NCI-H1417 (cell line): ENCODE measurements at places on chromosomes 1 and 21.

- DNase-seq, result no peak
Measured at GRCh38 chr1:27868932-27869718, 3.2 kb upstream of the THEMIS2 start.

DNA sequence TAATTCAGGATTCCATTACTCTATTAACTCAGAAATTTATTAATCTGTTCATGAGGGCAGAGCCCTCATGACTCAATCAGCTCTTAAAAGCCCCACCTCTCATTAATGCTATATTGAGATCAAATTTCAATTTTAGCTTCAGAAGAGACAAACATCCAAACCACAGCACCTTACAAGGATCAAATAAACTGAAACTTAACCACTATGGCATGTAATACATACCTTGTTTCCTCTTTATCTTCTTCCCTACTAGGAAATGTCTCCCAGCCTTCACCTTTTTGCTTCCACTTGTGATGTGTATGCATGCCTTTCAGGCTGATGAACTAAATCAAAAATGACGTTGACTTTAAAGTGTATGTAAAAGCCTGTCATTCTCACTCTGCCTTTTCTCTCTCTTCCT is 2121.3 kb downstream of the NCAM2 start:
- no peak for DNase-seq

DNA sequence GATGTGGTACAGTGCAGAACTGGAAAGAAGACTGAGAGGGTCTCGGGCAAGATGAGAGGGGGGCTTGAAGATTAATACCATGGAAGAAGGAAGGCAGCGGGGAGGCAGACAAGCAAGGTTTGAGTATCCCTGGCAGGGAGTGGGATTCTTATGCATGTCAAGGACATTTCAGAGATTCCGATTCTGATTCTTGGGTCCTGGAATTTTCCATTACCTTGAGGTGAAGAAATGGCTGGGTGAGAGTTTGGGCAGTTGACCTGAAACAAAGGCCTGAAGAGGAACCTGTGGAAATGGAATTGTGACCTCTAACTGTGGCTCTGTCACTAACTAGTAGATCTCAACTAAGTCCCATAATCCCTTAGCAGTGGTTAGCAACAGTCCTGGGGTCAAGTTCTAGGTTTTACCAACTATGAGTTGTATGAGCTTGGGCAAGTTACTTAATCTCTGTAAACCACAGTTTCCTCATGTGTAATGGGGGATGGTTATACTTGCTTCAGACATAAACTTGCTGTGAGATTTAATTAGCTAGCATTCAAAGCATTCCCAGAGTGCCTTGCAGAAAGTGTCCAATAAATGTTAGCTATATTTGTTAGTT is 8.6 kb upstream of the ACTN2 start:
- DNase-seq, result no peak

- no peak for DNase-seq
Measured at GRCh38 chr1:244273845-244274619, 177.7 kb downstream of the ADSS2 start.

DNA sequence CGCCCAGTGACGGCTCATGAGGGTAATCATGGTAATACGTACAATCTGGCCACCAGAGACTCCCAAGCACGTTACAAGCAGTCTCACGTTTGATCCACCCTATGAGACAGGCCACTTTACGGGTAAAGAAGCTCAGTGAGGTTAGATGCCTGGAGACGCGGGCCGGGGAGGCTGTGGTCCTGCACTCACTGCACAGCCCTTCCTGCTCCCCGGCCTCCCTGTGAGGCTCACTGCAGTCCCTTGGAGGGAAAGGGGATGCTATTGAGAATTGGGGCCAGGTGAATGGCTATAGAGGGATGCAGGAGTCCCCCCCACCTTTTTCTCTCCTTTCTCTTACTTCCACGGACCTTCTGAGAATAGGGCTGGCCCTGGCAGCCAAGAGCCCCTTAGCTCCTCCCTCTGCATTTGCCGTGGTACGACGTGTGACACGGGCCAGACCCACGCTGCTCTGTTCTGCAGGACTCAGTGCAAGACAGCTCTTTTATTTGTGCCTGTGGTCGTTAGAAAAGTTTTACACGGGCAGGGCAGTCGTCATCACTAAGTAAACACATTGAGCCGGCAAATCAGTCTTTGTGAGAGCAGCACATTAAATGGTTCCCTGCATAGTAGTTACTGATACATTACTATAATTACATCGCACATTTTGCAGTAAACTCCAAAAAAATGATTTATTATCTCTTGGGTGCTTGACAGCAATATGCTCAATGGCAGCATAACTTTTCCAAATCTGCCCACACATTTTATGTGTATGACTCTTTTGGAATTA is 18.8 kb downstream of the KIF26B start:
- DNase-seq, result peak; percentile 48

DNA sequence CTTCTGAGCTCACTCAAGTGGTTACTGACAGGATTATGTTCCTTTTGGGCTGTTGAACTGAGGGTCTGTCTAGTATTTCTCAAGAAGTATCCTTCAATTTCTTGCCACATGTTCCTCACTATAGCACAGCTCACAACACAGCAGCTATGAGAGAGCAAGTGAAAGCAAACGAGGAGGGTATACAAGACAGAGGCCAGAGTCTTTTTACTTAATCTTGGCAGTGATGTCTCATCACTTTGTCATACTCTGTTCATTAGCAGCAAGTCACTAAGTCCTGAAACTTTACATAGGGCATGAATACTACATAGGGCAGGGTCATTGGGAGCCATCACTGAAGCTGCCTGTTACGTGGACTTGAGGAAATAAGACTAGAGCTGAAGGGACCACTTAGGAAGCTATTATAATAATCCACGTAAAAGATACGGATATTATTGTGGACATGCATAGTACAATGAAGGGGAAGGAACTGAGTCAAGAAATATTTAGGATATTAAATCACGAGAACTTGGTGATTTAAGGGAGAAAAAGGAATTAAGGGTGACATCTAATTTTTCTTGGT is 63.7 kb downstream of the SLC30A7 start:
- no peak for DNase-seq

GRCh38 chr1:213466541-213466940 is 415.5 kb downstream of the RPS6KC1 start:
- no peak for DNase-seq

- no peak for DNase-seq
Measured at GRCh38 chr1:99496067-99496466, 149.8 kb upstream of the PALMD start.

- no peak for DNase-seq
Measured at GRCh38 chr1:21182181-21182731, 5.6 kb upstream of the EIF4G3 start.

- DNase-seq, result no peak
Measured at GRCh38 chr1:225990705-225991464, 8.3 kb downstream of the SDE2 start.

DNA sequence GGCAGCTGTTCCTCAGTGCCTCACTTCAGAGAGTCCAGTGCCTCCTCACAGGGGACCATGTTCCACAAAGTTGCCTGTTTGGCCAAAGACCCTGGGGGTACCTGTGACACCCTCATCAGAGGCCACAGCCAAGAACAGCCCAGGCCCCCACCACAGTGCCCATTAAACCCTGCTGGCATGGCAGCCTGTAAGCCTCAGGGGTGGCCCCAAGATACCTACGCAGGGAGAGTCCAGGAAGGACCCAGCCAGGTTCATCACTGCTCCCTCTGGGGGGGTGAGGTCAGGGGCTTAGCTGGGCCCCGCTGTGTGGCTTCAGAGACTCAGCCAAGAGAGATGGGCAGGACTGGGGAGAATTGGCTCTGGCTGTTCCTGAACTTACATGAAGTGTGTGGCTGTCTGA is 19.1 kb upstream of the PRDM16 start:
- no peak for DNase-seq

DNA sequence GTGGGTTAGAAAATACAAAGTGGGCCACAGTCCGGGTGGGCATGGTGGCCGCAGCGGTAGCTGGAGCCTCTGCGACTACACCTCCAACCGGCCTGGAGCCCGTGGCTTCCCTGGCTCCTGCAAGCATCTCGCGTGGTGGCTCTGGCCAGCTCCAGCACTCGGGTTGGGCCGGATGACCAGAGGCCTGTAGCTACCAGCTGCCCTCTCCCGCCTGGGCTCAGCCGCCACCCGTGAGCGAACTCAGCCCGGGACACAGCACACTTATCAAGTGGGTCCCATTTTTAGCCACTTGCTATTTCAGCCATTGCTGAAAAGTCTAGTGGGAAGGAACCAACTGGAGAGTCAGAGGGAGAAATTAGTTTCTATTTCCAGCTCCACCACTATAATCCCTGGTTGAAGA is 107.7 kb upstream of the CACYBP start:
- no peak for DNase-seq
